ENCODE measurements at places on chromosomes 7 and 10. TPM values are rescaled to one million over a fixed set of nuclear protein-coding genes. Genes with fewer than 3 reads are reported as not detected.

Gene SDK1
- total RNA-seq, result 0.72 TPM

Gene IL15RA
- total RNA-seq, result 16.4 TPM

Gene FXYD4
- not detected for total RNA-seq

Gene SCART1
- total RNA-seq, result 0.54 TPM

Gene ELAPOR2
- 1.3 TPM for total RNA-seq

Gene SLC25A28
- total RNA-seq, result 4.5 TPM

Gene TMEM236
- under 0.01 TPM for total RNA-seq

Gene HMX2
- not detected for total RNA-seq

Gene AQP1
- total RNA-seq, result 7.9 TPM

Gene ZPBP
- total RNA-seq, result not detected

Gene STYXL1
- total RNA-seq, result 60.3 TPM

Gene CAV1
- total RNA-seq, result 261 TPM

Gene CYCS
- 35.2 TPM for total RNA-seq

Gene ZNF25
- 8.1 TPM for total RNA-seq

Gene TCTN3
- total RNA-seq, result 38.5 TPM

Gene C10orf105
- total RNA-seq, result not detected

Gene OR6V1
- not detected for total RNA-seq

Gene ANKMY2
- 9.2 TPM for total RNA-seq

Gene ASAH2B
- 1.3 TPM for total RNA-seq

Data from cardiac atrium fibroblast (primary cell).